ENCODE measurements at places on chromosomes 12 and 14.

- no peak for DNase-seq
Measured at GRCh38 chr12:77016606-77017005, 48.8 kb downstream of the E2F7 start.

DNA sequence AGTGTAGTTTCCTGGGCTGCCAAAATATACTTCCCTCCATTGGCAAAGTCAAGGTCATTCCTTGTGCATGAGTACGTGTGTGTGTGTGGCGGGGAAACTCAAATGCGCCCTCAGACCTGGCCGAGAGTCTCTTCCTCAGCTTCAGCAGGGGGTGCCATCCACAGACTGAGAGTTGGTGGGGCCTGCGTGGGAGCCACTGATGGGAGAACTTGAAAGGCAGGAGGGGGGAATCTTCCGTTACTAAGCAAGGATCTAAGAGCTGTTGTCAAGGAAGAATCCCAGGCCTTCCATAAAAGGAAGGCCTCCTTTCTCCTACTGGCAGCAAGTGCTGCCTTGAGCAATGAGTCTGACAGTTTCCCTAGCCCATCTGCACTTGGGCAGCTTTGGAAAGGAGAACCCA, 274.9 kb downstream of the EMP1 start:
- DNase-seq, result no peak

DNA sequence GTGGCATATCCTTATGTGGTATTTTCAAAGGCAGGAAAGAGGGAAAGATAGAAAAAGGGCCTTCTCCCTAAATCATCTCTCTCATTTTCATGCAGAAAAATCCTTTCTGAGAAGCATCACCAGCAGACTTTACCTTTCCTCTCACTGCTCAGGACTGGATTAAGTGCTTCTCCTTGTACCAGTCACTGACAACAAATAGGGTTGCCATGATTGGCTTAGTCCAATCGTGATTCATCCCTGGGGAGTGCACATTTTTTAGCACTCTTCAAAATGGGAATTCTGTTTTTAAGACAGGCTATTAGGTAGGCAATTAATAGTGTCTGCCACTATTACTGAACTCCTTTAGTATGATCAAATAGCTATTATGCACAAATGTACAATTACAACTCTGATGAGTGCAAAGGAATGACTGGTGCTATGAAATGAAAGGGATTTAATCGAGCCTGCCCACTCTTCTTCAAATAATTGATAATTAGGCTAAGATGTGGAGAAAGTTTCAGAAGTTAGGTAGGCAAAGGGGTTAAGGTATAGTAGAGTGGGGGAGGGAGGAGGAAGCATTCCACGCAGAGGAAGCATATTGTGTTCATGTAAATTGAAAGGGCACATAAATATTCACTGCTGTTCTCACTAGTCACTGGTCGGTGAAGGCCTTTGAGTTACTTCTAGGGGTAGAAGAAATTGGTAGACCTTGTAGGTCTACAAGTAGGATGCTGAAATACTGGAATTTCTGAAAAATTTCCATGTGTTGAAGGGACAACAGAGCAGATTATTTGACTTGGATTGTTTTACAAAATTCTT, 84.0 kb downstream of the MSRB3 start:
- no peak for DNase-seq

- no peak for DNase-seq
Measured at GRCh38 chr12:89225808-89226411, 126.4 kb downstream of the DUSP6 start.

- DNase-seq, result no peak
Measured at GRCh38 chr14:35747379-35747778, 61.7 kb downstream of the RALGAPA1 start.

DNA sequence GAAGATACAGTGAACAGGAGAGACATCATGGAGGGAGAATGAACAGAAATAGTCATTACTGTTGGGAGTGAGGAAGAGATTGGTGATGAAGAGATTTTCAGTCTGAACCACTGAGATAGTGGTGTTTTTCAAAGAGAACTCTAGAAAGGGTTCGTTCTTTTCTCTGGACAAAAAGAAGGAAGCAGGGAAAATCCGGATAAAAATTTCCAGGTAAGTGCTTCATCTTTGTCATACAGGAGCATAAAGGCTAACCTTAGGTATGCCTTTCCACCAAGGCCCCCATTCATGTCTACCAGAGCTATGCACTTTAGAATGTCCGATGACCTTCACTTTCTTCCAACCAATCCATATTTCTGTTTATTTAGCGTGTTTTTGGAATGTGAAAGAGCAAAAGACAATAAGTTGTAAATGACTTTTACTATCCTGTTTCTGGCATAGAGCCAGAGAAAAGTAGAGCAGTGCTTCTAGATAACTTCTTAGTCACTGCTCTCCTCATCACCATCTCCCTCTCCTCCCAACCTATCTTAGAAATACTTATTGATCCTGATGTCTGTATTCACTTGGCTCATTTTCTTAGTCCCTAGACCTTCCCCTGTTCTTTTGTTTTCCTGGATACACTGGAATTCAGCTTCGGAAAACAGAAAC, 116.5 kb downstream of the TTC6 start:
- no peak for DNase-seq

GRCh38 chr12:6936636-6937480, 6.8 kb upstream of the RNU7-1 start:
- DNase-seq, result no peak

DNA sequence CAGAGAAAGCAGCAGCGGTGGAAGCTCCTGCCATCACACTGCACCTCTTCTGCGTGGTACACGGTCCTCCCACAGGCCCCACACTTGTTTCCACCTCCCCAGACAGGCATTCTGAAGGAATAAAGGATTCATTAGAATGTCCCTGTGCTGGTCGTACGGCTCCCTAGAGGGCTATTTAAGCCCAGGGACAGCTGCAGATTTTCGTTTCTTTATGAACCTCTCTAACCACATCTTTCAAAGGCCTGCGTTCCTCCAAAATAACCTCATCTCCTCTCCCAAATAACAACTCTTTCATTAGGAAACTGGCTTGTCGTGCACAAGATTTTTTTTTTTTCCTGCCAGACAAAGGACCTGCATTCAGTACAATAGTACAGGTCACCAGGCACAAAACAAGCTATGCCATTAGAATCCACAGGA, 12.7 kb downstream of the CSRP2 start:
- no peak for DNase-seq

- no peak for DNase-seq
Measured at GRCh38 chr12:31751085-31751484, 22.3 kb upstream of the AMN1 start.

DNA sequence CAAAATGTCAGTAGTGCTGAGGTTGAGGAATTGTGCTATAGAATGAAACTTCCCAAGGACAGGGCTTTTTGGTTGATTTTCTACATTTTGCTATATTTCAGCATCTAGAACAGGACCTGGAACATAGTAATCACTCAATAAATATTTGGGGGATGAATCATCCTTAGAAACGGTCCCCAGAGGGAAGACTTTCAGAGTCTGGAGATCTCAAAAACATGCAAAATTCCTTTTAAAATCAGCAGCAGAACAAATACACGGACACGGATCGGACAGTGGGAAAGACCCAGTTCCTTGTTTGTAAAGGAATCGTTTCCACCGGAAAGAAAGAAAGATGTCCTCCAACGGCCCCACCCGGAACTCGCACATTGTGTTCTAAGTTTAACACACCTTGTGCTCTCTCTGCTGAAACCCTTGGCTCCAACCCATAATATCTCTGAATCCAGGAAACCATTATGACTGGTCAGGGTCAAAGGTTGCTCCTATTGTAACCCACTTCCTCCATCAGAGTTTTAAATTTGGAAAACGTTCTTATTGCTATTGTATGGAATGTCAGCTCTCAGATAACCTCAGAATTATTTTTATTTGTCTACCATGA, 617.2 kb downstream of the MED13L start:
- DNase-seq, result no peak

GRCh38 chr12:71671816-71672215, 7.7 kb downstream of the THAP2 start:
- no peak for DNase-seq

GRCh38 chr12:47909839-47910465, 5.2 kb upstream of the VDR start:
- DNase-seq, result no peak

- DNase-seq, result no peak
Measured at GRCh38 chr12:28933864-28934527, 215.1 kb upstream of the FAR2 start.

Data from stimulated activated CD4-positive, alpha-beta T cell treated with anti-CD3 and anti-CD28 coated beads, Interleukin-1b, Interleukin-23, amount 100 ng/mL, for 1 hour (primary cell).